Fibroblast of the conjunctiva (primary cell): ENCODE measurements at places on chromosomes 2 and 18.

GRCh38 chr2:191706791-191707190, 28.9 kb downstream of the NABP1 start:
- no peak for DNase-seq

DNA sequence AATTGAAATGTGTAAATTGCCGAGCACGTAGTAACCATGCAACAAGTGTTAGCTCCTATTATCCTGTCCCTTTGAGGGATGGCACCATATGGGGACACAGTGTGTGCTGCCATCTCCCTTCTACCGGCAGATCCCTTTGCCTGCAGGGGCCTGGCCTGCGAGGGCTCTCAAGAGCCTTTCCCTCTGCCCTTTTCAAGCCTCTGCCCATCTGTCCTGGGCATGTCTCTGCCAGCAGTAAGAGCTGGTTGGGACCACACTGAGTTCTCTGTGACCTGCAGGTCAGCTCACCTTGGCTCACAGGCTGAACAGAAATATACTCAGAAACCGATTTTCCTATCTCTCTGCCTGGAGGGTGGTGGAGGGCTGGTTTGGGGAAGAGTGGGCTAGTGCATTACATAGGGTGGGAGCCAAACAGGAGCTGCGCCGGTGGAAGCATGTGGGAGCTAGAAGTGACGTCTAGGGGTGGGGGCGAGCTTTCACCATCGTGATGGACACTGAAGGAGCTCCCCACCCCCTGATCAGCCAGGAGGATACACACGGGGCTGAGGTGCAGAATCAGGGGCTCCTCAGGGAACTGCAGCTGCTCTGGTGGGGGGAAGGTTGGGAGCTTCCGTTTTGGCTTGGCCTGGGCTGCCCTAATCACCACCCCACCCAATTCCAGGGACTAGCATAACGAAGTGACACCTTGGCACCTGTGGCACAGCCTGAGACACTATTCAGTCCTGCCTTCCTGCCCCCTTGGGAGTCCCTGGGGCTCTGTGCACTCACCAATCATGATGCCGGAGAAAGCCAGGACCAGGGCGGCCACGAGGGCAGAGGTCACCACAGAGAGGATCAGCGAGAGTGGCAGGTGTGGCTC, 109.7 kb downstream of the CLIP4 start:
- no peak for DNase-seq

GRCh38 chr2:75598589-75599155, 37.9 kb upstream of the EVA1A start:
- DNase-seq, result no peak

DNA sequence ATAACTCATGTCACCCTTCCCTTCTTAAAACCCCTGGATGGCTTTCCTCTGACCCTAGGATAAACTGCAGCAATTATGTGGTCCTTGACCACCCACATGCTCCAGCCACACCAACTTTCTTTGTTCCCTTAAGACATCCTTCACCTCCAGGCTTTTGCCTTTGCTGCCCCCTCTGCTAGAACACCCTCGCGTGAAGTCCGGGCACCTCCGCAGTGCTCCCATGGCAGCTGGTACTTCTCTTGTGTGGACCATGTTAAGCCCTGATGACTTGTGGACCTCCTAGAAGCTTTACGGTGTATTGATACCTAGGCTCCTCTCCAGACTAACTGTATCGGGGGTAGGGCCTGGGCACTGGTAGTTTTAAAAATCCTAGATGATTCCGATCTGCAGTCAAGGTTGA, 824 bp upstream of the ABHD1 start:
- DNase-seq, result no peak

GRCh38 chr2:111100087-111100764, 20.5 kb upstream of the BCL2L11 start:
- DNase-seq, result no peak

DNA sequence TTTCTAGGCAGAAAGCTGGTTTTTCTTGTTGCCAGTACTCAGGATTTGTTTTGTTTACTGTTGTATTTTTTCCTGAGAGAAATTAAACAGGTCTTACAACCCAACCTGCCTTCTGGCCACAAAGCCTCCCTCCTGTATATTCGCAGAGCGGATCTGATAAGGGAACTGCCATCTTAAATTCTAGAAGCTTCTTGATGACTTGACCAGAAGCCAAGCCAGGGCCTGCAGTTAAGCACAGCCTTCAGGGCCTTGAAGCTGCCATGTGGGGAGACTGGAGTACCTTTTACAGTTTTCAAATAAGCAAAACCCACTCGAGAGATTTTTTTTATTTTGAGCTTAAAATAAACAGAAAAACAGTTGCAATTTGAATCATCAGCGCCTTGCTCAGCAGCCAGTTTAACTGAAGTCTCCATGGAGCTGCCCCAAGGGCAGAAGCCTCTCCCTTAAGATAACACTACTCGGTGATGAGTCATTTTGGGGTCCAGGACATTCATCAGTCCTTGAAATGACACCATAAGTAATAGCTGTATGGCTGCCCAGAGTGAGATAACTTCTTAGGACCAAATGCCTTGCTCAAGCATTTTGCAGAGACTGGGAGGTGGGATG, 51.5 kb upstream of the PHLPP1 start:
- DNase-seq, result no peak

- no peak for DNase-seq
Observed at GRCh38 chr2:53510401-53510800, 257.2 kb upstream of the CHAC2 start.

- DNase-seq, result peak; percentile 92
Observed at GRCh38 chr2:241161646-241162281, 11.5 kb downstream of the PPP1R7 start.

DNA sequence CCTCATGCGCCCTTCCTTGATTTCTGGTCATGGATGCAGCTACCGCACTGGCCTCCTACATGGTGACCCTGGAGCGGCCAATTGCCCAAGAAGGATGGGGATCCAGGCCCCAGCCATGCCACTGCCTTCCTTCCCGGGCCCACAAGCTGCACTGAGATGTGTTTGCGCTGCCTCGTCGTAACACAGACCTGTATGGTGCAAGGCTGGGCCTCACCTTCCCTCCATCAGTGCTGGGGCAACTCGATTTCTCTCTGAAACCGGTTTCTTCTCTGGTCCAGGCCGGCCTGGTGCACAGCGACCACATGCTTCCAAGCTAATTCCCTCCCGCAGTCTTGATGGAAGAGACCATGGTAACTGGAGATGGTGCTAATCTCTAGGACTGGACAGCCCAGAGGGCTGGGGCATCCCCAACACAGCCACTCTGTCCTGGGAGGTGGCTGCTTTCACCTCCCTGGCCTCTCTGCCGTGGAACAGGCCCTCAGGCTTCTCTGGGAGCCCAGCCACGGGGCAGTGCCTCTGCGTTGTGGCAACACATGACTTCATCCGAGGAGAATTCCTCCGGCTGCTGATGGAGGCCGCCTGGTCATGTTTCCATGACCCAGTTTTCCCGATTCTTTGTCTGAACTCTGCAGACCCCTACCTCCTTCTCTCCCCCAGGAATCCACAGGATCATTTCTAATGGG, 184.2 kb downstream of the GLI2 start:
- DNase-seq, result peak; percentile 59

GRCh38 chr2:233053928-233054784, 6.0 kb upstream of the INPP5D start:
- no peak for DNase-seq

DNA sequence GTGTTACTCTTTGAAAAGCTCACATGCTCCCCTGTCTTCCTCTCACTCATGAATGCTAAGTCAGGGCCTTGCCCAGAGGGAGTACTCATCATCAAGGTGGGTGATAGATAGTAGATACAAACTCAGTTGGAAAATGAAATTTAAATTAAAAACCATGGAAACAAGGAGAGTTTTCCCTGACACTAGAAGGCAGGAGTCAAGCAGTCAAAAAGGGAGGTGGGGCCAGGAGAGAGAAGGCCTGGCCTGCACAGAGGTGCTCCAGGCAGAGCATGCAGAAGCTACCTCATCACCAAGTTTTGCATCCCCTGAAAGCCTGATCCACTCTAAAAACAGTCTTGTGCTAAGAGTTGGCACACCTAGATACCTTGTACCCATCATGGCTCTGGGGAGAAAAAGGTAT, 143.7 kb downstream of the MYO5B start:
- no peak for DNase-seq

- no peak for DNase-seq
Observed at GRCh38 chr2:226560325-226560724, 239.3 kb downstream of the IRS1 start.

DNA sequence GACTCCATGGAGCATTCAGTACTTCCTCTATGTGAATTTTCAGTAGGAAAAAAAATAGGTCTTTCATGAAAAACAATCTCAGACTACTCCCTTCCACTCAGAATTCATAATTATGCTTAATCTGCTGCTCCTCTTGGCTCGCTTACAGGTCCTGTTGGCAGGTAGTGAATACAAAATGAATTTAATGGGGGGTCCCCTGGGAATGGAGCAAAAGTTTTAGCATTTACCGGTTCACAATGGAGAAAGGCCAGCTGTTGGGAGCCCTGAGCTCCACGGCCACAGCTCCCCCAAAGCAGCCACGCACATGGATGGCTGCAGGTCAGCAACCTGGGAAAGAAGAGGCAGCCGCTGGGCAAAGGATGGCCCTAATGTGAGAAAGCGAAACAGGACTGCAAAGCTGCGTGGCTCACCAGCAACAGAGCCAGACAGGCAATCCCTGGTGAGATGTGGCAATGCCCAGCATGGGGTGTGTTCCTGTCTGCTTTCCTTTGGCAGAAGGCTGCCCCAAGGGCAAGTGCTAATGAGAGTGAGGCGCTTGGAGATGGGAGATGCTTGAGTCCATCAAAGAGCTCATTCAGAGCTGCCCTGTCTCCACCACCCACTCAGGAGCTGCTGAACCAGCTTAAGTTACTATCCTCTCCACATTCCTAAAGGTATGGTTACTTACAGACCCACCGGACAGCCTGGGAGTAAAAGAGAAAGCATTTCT, 447.4 kb downstream of the EPHA4 start:
- no peak for DNase-seq

DNA sequence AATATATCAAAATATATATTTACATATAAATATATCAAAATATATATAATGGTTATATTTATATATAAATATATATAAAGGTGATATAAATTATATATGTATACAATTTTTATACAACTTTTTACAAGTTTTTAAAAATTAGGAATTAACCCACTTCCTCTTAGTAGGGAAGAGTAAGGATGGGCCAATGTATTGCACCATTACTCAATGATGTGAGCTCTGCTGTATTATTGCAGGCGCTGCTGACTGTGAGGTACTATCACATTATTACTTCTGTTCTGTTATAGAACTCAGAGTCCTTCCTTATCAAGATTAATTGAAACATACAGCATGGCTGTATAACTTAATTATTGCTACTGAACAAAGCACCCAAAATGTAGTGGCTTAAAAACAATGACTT, 46.0 kb downstream of the CCDC195 start:
- no peak for DNase-seq

GRCh38 chr2:127606625-127607398, 39.1 kb upstream of the GPR17 start:
- no peak for DNase-seq

- no peak for DNase-seq
Observed at GRCh38 chr18:5979176-5979888, 84.0 kb upstream of the TMEM200C start.

DNA sequence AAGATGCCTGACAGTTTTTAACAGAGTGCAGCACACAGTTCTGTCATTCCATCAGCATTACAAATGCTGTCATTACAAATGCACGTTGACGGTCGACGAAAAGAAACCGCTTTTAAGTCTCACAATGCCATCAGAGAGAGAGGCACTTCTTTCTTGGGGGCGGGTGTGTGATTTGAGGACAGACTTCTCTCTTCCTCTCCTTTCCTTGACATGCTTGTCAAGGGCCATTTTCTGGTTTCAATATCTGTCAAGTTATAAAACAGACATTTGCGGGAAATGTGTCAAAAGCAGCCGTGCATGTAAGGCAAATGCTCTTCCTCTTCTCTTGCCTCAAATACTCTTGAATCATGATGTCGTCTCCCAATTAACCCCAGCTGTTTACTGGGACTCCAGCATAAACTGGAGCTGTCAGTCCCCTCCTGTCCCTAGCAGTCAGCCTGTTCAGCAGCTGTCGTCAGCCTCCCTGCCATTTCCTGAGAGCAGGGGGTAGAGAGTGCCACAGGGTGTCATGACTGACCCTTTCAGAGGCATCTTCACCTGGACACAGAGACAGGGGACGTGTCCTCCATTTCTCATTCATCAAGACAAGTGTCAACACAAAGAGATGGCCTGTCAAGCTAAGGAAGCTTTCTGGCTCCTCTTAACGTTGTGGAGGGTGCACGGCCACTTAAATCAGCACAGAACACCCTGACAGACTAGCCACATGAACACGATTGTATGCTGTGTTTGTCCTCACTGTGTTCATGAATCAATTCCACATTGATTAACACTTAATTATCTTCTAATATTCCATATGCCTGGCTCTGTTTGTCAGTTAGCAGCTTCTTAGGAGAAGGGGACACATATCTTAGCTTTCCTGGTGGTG, 305.4 kb upstream of the RAB6C start:
- no peak for DNase-seq

GRCh38 chr2:172693037-172693436, 42.6 kb upstream of the RAPGEF4 start:
- DNase-seq, result peak; percentile 91

DNA sequence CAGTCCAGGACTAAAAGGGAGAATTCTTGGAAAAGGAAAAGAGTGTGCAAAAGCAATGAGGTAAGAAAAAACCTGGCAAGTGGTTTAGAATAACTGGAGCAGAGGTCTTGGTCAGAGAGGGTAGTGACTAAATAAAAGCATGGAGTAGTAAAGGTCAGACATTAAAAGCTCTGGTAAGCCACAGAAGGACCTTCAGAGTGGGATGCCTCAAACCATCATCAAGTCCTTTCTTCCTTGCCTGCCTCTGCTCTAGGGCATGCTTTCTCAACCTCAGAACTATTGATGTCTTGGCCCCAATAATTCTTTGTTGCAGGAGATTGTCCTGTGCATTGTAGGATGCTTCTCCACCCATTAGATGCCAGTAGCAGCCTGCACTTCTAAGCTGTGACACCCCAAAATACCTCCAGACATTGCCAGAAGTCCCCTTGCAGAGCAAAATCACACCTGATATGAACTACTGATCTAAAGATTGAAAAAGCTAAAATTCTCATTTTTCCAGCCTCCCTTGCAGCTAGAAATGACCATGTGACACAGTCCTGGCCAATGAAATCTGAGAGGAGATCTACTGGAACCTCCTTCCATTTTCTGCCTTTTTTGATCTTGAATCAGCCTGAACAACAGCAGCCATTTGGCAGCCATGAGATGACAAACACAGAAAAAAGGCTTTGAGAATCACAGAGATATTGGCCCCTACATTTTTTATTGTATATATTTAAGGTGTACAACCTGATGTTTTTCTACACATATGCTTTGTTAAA, 48.1 kb downstream of the EVA1A start:
- DNase-seq, result no peak

DNA sequence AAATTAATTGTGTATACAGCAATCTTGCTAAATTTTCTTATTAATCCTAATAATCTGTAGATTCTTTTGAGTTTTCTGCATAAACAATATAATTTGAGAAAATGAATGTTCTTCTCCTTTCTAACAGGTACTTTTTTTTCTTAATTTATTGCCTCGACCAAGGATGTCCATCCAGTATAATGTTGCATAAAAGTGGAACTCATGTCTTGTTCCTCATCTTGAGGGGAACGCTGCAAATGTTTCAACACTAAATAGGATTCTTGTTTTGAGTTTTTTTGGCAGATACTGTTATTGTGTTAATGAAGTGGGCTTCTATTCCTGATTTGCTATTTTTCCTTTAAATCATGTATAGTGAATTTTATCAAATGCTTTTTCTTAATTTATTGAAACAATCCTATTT, 244.4 kb upstream of the REV1 start:
- no peak for DNase-seq
